ENCODE measurements at places on chromosomes 5 and 9. TPM values are rescaled to one million over a fixed set of nuclear protein-coding genes. Genes with fewer than 3 reads are reported as not detected.

Gene NSUN2
- total RNA-seq = 55.5 TPM

Gene SLC34A1
- total RNA-seq = not detected

Gene TIMD4
- total RNA-seq = not detected

Gene PCDHA6
- 0.77 TPM for total RNA-seq

Gene FOXD4L4
- total RNA-seq = 0.22 TPM

Gene PCDHGB3
- total RNA-seq = 4.2 TPM

All from uterine smooth muscle cell (primary cell).